T-helper 2 cell treated with Interferon-gamma antibody and Interleukin-4, amounts not matched to agents 5 μg/mL and 100 μg/mL, for 36 hours (primary cell): ENCODE measurements at places on chromosomes 12 and 14.

- DNase-seq = no peak
Measured at GRCh38 chr12:128025589-128026245, 241.3 kb upstream of the TMEM132C start.

GRCh38 chr14:63860146-63860545, 7.3 kb downstream of the SYNE2 start:
- no peak for DNase-seq

GRCh38 chr14:28755198-28755815, 11.3 kb upstream of the FOXG1 start:
- DNase-seq = no peak

DNA sequence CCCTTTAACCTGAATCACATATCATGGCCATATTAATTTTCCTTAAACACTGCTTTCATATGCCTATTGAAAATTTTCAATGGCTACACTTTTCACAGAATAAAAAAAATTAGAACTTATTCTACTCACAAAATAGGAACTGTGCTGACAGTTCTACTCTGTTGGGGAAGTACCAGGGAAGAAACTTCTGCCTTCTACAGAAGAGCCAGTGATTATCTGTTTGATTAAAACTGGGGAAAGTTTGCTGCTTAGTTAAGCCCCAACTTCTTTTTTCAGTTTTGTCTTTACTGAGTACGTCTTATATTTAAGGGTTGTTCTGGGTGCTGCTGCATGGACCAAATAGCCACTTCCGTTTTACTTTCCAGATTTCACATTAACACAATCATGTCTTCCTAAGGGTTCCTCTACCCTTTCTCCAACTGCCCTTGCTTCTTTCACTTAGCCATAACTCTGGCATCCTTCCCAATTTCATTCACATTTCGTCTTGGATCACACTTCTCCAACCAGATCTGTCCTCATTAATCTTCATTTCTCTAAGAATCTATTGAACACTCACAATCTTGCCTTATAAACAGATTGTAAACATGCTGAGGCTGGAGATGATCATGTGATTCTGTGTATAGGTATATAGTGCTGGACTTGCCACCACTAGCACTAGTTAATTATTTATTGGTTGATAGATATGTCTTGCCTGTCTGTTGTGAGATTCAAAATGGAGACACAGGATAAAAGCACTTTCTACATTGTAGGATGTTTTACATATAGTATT, 1.9 kb upstream of the SEL1L start:
- DNase-seq = no peak

- no peak for DNase-seq
Measured at GRCh38 chr12:124398578-124399227, 103.8 kb downstream of the RFLNA start.

DNA sequence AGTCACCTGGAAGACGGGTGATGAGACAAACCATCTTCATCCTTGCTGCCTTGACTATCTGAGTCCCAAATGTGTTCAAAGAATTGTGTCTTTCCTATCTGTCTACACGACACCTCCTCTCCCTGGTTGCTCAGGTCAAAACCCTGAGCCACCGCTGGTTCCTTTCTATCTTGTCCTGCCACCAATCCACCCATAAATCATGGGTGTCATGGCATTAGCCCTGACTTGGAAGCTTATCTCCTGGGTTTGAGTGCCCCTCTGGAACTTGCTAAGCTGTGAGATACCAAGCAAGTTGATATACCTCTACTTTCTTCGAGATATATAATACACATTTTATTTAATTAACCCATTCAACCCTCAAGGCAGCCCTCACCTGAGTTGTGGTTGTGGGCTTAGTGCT, 57.9 kb downstream of the ASCL4 start:
- no peak for DNase-seq

GRCh38 chr14:95057851-95058250, 99.5 kb downstream of the DICER1 start:
- no peak for DNase-seq

- DNase-seq = no peak
Measured at GRCh38 chr14:59679872-59680271, 103.3 kb upstream of the CCDC175 start.

GRCh38 chr12:11798856-11799501, 149.5 kb downstream of the ETV6 start:
- no peak for DNase-seq

GRCh38 chr14:77786148-77786547, 13.8 kb upstream of the ADCK1 start:
- no peak for DNase-seq

- DNase-seq = peak; percentile 51
Measured at GRCh38 chr14:91261115-91261514, 16.6 kb upstream of the GPR68 start.

DNA sequence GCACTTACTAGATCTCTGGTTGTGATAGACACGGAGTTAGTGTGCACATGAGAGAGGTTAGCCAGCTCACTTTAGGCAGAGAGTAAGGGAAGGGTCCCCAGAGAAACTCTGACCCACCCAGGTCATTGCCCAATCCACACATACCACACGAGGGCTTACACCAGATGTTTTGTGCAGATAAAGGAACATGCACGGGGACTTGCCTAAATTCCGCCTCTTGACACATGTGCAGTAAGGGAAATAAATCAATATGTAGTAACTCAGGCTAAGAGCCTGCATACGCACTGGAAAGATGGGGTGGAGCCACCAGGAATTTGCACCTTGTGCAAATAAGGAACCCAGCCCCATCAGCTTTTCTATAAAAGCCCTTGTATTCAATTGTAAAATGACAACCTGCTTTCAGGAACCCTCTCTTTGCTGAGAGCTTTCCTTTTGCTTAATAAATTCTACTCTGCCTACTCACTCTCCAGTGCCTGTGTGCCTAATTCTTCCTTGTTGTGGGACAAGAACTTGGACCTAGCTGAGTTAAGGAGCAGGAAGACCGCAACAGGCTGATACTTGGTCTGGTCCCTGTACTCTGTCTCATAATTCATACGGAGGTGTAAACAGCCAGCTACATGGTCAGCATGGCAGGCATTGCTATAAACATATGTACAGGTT, 120.2 kb downstream of the EMP1 start:
- no peak for DNase-seq

- no peak for DNase-seq
Measured at GRCh38 chr14:22656945-22657731, 13.0 kb upstream of the OR6J1 start.

GRCh38 chr12:92416385-92416812, 270.8 kb upstream of the BTG1 start:
- DNase-seq = no peak

DNA sequence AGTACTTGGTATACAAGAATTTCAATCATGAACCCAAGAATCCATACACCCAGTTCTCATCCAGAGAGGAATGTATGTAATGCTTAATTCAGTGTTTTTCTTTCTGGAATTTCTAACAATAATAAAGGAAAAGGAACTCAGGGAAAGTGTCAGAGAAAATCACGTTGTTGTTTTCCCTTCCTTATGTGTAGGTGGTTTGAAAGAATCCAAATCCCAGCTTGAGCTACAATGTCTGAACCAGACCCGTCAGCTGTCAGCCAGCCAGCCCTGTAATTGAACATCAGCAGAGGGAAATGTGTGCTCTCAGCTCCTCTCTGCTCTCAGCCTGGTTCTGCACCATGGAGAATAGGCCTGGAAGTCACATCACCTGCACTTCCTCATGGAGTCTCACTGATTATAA, 126.5 kb downstream of the TMEM30B start:
- no peak for DNase-seq

- no peak for DNase-seq
Measured at GRCh38 chr12:101666052-101666728, 31.2 kb upstream of the CHPT1 start.

DNA sequence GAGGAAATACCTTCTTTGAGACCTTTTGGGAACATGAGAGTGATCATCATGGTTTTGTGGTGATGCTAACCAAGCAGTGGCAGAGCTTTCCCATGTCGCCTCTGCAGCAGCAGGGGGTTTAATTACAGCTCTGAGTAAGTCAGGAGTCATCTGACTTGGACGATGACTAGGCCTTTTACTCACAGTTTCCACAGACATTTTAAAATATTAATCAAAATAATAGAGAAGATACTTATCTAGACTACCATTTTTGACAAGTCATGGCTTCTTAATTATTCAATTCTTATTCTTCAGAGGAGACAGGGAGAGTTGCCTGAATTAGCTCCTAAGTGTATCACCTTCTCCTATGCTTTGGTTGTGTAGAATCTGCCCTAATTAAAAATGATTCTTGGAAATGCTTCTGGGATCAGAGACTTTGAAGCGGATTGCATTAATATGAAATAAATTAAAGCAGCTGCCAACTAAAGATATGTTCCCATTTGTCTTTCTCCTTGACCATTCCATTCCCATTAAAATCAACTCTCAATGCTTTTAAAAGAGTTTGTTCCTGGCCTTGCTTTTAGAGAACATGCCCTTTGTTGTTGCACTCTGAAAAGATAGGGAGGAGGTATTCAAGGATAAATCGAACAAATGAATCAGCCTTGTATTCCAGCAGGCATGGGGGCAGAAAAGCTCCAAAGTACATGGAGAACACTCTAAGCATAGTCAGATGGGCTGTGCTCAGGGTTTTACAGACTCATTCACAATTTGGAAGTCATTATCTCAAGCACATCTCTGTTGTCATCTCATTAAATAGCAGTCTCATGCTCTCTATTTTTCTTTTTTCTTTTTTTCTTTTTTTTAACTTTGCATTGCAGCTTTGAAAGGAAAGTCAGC, 7.7 kb upstream of the IFNG-AS1 start:
- DNase-seq = no peak

GRCh38 chr14:100904307-100905087, 975 bp upstream of the RTL1 start:
- DNase-seq = no peak

- no peak for DNase-seq
Measured at GRCh38 chr12:66047411-66048021, 83.0 kb downstream of the LLPH start.

DNA sequence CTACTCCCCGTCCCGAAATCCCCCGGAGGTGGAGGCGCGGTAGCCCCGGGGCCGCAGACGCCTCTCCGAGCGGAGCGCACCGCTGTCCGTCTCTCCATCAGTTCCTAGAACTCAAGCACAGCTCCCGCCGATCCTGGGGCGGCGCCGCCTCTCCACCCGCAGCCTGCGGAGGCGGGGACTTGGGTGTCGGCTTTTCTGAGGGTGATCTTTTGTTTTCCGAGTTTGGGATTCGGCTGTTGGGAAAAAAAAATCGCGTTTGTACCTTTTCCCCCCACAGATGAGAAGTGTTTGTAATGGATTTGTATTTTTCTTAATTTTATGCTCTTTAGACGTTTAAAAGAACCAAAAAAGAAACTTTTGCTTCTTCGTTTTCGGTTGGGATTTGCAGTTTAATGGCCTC, 26.6 kb downstream of the LRCOL1 start:
- DNase-seq = no peak

DNA sequence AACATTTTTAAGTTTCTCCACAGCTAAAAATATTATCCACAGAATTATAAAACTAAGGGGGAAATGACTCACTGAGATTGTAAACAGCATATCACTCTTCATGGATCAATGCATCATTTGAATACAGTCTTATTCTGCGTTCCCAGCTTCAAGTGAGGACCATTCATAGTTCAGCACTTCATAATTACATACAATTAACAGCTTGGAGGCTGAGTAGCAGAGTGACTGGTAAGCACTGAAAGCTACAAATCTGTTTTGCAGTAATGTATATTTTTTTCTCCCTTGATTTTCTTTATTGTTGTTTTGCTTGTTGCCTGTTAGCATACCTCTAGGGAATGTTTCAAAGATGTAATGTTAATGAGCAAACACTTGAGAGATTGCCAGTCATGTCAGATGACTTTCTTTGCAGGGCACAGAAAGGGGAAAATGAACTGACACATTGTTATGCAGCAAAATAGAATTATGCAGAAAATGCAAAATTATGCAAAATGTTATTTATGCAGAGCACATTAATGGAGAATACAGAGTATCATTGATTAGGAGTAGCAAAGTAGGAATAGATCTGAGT, 138.6 kb downstream of the RPS29 start:
- DNase-seq = no peak

- peak; percentile 75 for DNase-seq
Measured at GRCh38 chr12:51323966-51324895, at the start of gene BIN2. TSS of gene BIN2 (minus strand) at chr12:51324174. CDS start at chr12:51324102, 72 bp downstream.

GRCh38 chr14:29636870-29637269, 290.8 kb downstream of the PRKD1 start:
- no peak for DNase-seq

GRCh38 chr12:98651328-98651727, 6.2 kb downstream of the APAF1 start:
- no peak for DNase-seq

- DNase-seq = no peak
Measured at GRCh38 chr12:13094367-13094766, 9.1 kb downstream of the GSG1 start.

DNA sequence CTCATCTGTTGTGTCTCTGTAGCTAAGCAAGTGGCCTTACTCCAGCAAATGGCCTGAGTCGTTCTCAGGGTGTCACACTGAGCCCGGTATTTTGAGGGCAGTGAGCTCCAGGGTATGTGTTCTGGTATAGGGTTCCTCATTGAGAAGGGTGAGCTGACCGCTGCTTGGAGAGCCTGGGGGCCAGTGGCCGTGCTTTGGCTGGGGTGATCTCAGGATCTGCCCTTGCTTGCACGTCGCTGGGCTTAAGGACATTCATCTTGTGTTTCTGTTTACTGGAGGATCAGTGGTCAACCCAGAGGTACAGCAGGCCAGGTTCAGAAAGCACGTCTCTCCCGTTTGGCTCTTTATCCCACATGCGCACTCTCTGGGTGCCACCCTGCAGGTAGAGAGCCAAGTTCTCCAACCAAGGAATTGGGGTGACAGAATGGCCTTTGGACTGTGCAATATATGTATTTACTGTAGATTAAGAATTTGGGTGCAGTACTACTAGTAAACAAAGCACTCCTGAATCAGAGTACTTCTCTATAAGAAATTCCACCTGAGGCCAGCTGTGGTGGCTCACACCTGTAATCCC, 52.1 kb downstream of the FBXW8 start:
- no peak for DNase-seq

DNA sequence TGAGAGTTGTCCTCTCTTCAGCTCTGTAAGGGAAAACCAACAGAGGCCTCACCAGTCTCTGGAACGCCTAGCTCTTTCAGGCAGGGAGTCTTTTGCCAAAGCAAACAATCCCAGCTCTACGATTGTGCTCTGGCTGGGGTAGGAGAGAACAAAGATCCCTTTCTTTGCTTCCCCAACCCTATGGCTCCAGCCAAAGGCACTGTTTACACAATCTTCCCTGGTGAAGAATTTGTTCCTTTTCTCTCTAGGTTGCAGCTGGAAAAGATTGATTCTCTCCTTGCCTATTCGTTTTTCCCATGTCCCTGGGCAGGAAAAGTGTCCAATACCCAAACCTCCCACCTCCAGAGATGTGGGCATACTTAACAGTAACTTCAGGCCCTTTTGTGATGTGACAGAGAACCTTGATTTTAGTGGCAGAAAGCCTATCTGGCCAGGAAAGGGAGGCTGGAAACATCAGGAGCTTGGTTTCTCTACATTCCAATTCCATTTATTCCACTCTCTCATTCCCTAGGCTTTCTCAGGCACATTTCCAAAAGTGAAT, 16.8 kb downstream of the ATP5MC2 start:
- no peak for DNase-seq
